ENCODE measurements at places on chromosomes 11 and 22.
A peak's percentile ranks its signal among the peaks of the same experiment; 100 is the strongest.

DNA sequence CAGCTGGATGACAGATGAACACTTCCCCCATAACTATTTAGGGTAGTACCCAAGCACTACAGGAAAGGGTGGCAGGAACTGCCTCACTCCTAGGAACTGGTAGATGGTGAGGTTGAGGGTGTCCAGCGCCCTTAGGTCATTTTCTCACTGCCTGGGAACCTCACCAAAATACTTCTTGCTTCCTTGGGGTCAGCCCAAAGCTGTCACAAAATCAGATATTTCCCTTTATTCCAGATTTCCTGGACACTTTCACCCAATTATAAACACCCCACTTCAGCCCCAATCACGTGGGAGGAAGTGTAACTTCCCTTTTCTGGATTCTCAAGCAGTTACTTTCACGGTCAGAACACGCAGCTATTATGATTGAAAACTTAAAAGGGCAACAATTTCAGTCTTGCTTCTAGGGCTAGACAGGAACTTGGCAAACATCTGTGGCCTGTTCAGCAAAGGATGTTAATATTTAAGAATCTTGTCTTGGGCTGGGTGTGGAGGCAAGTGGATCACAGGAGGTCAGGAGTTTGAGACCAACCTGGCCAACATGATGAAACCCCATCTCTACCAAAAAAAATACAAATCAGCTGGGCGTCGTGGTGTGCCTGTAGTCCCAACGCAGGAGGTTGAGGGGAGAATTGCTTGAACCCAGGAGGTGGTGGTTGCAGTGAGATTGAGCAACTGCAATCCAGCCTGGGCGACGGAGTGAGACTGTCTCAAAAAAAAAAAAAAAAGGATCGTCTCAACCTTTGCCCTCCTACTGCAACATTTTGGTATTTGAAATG, 4.0 kb downstream of the FTH1 start:
- peak; percentile 48 for DNase-seq

DNA sequence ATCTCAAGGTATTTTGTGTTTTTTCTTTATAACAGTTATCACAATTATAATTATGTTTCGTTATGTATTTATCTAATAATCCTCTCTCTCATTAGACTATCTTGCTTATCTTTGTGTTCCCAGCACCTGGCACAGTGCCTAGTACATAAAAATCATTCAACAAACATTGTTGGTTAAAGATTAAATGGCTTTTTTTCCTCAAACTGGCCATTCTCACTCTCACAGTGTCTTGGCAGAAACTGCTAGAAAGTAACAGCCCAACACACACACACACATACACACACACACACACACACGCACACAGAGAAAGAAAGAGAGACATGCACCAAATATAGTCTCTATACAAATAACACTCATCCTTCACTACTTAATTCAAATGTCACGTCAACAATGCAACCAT, 36.8 kb downstream of the OR10A6 start:
- peak; percentile 60 for DNase-seq

- no peak for DNase-seq
Observed at GRCh38 chr11:2934021-2934550, 4.9 kb upstream of the PHLDA2 start.

GRCh38 chr22:30559889-30560288, 13.3 kb upstream of the SEC14L6 start:
- no peak for DNase-seq

DNA sequence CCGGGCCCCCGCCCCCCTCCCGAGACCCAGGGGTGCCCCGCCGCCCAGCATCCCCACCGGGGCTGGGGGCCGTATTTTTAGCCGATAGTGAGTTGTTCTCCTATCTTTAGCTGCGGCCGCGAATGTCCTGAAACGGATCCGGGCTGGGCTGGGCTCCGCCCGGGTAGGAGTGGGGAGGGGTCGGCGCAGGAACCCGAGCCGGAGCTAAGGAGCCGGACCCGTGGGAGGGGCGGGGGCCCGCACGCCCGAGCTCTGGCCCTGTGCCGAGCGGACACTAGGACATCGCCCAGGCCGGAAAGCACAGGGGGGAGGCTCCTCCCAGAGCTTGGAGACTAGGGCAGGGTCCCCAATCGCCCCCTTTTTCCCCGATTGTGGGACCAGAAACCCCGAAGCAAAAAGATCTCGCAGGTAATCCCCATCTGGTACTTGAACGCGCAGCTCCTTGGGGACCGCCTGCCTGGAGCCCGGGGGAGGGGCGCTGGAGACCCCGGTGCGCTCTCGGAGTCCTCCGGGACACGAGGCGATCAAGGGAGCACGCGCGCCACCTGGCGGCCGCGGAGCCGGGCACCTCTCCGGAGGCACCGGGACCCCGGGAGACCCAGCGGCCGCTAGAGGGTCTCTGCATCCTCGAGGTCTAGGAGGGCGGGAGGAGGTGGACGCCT, 669 bp downstream of the CDC42EP2 start:
- DNase-seq: peak; percentile 84
